ENCODE measurements at places on chromosomes 11 and 22.

- no peak for DNase-seq
These were observed 2.0 kb downstream of the CTNND1 start for GRCh38 chr11:57763568-57763967.

DNA sequence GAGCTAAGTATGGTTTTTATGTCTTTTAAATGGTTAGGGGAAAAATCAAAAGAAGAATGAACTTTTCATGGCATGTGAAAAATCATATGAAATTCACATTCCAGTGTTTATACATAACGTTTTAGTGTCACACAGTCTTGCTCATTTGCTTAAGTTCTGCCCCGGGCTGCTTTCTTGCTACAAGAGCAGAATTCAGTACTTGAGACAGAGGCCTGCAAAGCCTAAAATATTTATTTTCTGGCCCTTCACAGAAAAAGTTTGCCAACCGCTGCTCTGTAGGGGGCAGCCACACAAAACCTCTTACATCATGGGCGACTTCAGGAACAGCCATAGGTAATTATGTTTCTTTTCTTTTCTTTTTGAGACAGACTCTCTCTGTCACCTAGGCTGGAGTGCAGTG, 1.0 kb upstream of the ATG2A start:
- DNase-seq = no peak

DNA sequence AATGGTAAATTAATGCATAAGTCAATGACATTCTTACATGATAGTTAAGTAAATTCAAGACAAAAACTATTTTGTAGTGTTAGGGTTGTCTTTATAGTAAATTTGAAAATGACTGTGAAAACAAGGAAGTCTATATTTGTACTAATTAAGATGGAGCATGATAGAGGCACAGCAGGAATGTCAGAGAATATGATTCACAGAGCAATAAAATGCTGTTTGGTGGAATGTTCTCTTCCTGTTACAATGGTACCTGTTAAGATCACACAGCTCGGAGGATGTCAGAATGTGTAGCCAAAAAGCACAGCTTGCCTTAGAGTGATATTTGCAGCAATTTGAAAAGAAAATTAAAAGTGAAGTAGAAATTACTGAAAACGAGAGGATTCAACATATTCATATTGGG, 2339.7 kb upstream of the RAG2 start:
- DNase-seq = no peak

DNA sequence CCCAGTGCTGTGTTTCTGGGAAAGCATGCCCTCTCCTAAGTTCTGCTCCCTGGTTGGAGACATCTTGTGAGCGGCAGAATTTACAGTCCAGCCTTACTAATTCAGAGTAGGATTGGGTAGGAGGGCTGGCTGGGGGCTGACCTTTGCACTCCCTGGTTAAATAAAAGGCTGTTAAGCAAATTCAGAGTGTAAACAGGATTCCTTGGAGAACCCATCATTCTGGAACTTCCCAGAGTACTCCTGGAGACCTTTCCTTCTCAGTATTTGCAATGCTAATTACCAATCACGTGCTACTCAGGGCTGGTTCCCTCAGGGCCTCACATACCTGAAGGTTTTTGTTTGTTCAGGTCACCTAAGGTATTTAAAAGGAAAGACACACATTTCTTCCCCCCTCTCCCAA, 340.2 kb downstream of the TBC1D22A start:
- DNase-seq = no peak

DNA sequence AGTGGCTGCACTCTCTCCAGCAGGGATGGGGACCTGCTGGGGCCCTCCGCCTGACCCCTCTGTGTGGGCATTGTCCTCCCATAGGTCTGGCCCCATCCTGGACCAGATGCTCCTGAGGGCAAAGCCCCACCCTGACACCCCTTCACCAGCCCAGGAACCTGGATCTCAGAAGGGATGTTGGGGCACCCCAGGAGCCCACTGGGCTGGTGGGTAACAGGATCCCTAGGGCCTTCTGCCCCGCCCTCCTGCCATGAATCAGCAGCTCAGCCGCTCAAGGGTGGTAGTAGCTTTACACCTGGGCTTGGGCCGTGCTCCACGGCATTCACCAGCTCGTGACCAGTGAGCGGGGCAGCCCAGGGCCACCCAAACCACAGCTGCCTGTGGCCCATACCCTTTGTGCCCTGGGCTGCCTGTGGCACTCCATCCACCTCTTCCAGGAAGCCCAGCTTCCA, 1.0 kb upstream of the MAPK12 start:
- no peak for DNase-seq

All from stimulated activated CD4-positive, alpha-beta T cell treated with anti-CD3 and anti-CD28 coated beads, TNF-alpha, amount 100 ng/mL, for 1 hour (primary cell).